Neural crest cell (in vitro differentiated cells): ENCODE measurements at places on chromosomes 5 and 9. TPM values are rescaled to one million over a fixed set of nuclear protein-coding genes. Genes with fewer than 3 reads are reported as not detected.

TTC1 gene
- total RNA-seq, result 48.0 and 49.4 TPM in 2 replicates

- no peak for DNase-seq
These were observed 820.8 kb downstream of the MTRR start for GRCh38 chr5:8689773-8690172.

- DNase-seq, result no peak
These were observed 26.6 kb upstream of the OR2K2 start for GRCh38 chr9:111356481-111357244.

DNA sequence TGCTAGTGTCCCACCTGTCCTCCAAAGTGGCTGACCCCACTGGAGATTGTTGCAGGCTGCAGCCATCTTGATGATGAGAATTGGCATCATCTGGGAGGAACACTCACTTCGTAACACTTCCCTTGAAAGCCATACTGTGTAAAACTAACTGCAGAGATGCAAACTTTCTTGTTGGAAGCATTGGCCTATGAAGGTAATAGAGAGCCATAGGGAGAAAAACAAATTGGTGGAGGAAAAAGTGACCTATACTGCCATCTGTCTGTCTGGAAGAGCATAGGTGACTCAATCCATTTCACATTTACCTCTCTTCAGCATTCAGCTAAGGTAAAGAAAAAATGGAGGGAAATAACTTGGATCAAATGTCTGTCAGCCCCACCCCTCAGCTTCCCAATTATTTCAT is 473.4 kb downstream of the NTRK2 start:
- no peak for DNase-seq

GPX3 gene
- total RNA-seq, result 4.6 and 4.8 TPM in 2 replicates

EIF4EBP3 gene
- total RNA-seq, result 8.4 and 10.3 TPM in 2 replicates

CMYA5 gene
- 0.44 and 0.73 TPM in 2 replicates for total RNA-seq
